Activated CD4-positive, alpha-beta T cell treated with anti-CD3 and anti-CD28 coated beads, Interleukin-2, amount 50 U/mL, for 24 hours (primary cell): ENCODE measurements at places on chromosomes 5 and 9.

- no peak for DNase-seq
Measured at GRCh38 chr9:112125951-112126388, 49.1 kb downstream of the SUSD1 start.

GRCh38 chr5:53603009-53603687, 42.7 kb downstream of the NDUFS4 start:
- no peak for DNase-seq

- no peak for DNase-seq
Measured at GRCh38 chr5:120621339-120621738, 157.2 kb downstream of the PRR16 start.

DNA sequence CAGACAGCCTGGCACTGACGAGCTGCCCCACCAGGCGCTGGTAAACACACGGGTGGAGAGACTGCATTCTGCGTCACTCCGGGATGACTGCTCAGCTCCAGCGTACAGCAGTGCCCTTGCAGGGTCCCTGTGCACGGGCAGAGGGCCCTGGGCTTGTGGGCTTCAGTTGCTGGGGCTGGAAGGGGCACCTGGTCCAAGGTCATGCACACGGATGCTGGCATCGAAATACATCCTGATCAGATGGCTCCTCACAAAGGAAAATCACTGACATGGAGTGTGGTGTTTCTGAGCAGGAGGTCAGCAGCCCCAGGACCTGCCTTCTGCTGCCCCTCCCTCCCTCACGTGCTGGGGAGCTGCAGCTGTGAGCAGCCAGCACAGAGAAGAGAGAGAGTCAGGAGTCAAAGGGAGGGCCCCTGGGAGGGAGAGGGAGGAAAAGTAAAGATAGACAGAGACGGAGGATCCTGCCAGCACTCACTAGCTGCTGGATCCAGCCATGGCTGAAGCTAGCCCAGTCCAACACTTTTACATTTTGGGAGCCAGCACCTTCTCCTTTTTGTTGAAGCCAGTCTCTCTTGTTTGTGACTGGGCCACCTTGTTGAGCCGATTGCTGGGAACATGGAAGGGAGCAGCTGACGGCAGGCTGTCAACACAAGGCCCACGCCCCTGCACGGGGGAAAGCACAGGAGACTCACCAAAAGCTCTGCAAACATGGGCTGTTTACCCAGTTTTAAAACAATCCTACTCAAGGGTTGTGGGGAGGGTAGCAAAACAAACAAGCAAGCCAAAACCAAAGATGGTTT, 166.5 kb upstream of the PHYKPL start:
- DNase-seq = no peak

DNA sequence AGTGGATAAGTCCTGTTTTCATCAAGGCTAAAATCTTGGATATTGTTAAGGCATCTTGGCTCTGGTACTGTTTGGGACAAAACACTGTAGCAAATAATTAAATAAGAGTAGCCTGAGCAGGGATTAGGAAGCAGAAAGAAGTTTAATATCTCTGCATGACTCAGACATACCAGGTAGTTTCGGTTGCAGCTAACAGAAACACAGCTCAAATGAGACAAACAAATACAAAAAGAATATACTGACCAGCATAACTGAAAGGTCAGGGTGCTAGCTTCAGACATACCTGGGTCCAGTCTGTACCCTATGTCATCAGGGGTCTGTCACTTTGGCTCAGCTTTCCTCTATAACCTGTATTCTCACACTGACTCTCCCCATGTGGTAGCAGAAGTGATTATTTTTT, 156.4 kb upstream of the MAP3K1 start:
- no peak for DNase-seq

- no peak for DNase-seq
Measured at GRCh38 chr9:136723989-136724388, 11.6 kb downstream of the DIPK1B start.
